GM23248 (cell line): ENCODE measurements at places on chromosomes 6 and 20.

GRCh38 chr6:104229057-104229456 lies 630.7 kb downstream of the HACE1 start:
- DNase-seq: no peak
- H3K36me3 ChIP-seq: no peaks in the 10 kb centered on the region
- no peaks in the 10 kb centered on the region for H3K4me1 ChIP-seq
- no peak overlapping the region for H3K27ac ChIP-seq
- H3K4me3 ChIP-seq: no peak overlapping the region

GRCh38 chr6:54847799-54848597 lies 1.4 kb downstream of the FAM83B start:
- H3K36me3 ChIP-seq: no peaks in the 10 kb centered on the region
- H3K4me3 ChIP-seq: no peak overlapping the region
- peak; percentile 33 for DNase-seq
- H3K4me1 ChIP-seq: no peaks in the 10 kb centered on the region

- H3K27me3 ChIP-seq: no peaks in the 10 kb centered on the region
- DNase-seq: no peak
- H3K4me1 ChIP-seq: no peaks in the 10 kb centered on the region
- no peaks in the 10 kb centered on the region for H3K36me3 ChIP-seq
Measured at GRCh38 chr6:170098428-170099170, 192.3 kb downstream of the DLL1 start.

GRCh38 chr6:46935687-46936086 lies 13.9 kb upstream of the ADGRF5 start:
- no peaks in the 10 kb centered on the region for H3K27me3 ChIP-seq
- H3K27ac ChIP-seq: no peak overlapping the region
- no peaks in the 10 kb centered on the region for H3K4me1 ChIP-seq
- DNase-seq: no peak
- no peak overlapping the region for H3K4me3 ChIP-seq

DNA sequence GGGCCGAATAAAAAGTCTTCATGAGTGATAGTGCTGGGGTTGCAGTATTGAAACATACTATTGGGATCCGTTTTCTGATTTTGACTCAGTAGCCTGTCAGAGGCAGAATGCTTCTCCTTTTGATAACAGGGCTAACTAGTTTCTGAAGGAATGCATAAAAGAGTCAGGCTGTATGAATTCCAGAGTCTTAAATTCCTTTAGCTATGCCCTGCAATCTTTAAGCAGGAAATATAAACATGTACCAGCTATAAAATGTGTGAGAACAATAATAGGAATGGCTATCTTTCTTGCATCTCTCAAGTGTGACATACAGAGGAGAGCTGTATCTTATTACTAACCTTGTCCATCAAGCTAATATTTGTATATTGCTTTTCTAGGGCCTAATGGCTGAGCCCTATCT lies 917.1 kb downstream of the KIF16B start:
- H3K27me3 ChIP-seq: no peaks in the 10 kb centered on the region
- no peak for DNase-seq
- H3K4me3 ChIP-seq: no peak overlapping the region
- peaks cover 9% of the 10 kb centered on the region for H3K4me1 ChIP-seq
- no peak overlapping the region for H3K27ac ChIP-seq

- DNase-seq: no peak
- H3K27me3 ChIP-seq: peaks cover 7% of the 10 kb centered on the region
- no peak overlapping the region for H3K4me3 ChIP-seq
- H3K4me1 ChIP-seq: no peaks in the 10 kb centered on the region
Measured at GRCh38 chr6:842141-842540, 149.2 kb upstream of the EXOC2 start.
